H4 (cell line): ENCODE measurements at places on chromosomes 1 and 21.

DNA sequence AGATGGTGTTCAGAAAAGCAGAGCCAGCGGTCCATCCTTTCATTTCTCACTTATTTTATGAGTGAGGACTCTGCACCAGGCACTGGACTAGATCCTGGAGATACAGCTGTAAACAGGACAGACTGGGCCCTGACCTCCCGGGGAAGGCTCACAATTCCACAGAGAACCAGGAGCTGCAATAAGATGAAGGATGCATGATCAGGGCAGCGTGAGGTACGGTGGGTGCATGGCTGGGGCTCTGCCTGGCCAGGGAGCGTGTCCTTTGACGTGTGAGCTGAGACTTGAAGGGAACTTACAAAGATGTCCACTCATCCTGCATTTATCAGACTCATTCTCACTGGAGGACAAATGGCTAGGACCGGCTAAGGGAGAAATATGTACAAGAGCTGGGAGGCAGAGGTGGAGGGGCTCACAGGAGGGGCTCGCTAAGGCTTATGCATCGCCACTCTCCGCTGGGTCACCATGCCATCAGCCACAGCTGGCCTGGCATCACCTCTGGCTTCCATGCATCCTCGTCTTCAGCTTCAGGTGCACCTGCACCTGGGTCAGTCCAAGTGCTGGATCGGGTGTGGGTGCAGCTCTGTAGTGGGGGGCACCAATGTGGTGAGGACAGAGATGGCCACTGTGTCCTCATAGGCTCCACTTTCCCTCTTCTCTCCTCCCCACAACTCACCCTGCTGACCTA lies 213.9 kb downstream of the TOMM20 start:
- DNase-seq = no peak

GRCh38 chr1:223700942-223701637 lies 11.2 kb upstream of the CAPN2 start:
- peak; percentile 95 for DNase-seq

- DNase-seq = no peak
These were observed 18.7 kb downstream of the TMEM50A start for GRCh38 chr1:25356848-25357247.

- DNase-seq = no peak
These were observed 8.0 kb downstream of the CYYR1 start for GRCh38 chr21:26565111-26565510.

- DNase-seq = no peak
These were observed 88.6 kb downstream of the TGFB2 start for GRCh38 chr1:218433744-218434143.

DNA sequence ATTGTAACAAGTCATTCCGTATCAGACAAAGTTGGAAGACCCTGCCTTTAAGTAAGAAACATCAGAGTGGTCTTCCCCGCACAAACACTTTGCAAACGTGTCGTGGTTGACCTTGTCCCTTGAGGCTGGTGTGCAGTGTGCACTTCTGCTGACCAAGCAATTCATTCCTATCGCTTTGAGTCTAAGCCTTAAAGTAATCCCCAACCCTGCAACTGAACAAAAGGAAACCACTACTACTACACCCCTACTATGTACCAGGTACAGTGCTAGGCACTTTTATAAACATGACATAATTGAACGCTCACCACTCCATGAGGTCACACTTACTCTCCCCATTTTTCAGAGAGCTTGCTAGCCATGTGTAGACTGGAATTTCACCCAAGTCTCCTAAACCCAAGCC lies 10.6 kb downstream of the ITPKB start:
- no peak for DNase-seq

DNA sequence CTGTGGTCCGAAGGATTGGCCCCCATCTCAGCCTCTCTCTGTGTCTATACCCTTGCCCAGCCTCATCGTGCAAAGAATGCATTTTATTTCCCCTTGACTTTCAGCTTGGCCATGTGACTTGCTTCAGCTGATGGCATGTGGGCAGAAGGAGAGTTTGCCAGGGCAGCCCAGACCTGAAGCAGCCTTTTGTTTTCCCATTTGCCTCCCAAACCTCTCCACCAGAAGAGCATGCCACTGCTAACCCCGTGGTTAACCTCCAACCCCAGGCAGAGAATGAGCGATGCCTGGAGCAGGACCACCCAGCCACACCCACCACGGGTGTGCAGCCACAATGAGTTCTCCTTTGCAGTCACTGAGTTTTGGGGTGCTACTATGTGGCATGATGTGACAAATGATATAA lies 136.4 kb downstream of the SETD4 start:
- no peak for DNase-seq
